ENCODE measurements at places on chromosomes 16 and 17.
A peak's percentile ranks its signal among the peaks of the same experiment; 100 is the strongest.

DNA sequence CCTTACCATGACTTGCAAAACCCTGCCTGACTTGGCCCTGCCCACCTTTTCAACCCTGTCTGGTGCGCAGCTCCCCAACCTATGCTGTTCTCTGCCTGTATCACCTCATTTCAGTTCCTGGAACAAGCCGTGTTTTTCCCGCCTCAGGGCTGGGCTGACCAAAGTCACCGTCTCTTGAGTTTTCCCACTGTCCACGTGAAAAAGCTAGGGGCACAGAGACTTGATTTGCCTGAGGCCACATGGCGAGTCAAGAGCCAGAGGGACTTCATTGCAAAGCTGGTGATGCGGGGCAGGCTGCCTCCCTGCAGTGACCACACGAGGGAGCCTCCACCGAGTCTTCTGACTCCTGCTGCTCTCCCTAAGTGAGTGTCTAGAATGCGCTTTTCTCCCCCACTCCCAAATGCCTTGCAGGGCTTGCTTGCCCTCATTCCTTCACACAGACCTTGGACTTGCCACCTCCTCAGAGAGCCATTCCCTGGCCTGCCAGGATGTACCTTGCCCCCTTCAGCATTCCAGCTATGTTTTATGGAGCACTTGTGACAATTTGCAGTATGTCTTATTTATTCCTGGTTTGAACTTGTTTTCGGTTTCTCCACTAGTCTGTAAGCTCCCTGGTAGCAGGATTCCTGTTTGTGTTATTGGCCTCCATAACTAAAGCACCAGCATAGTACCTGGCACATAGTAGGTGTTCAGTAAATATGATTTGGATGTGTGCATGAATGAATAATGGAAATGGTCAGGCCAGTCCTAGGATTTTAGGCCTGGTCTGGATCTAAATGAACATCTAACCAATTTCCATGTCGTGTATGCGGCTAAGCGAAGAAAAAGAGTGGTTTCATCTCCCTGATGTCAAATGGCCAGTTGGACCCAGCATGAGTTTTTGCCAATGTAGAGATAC, 252.3 kb downstream of the SNX29 start:
- H3K27me3 ChIP-seq = no peaks in the 10 kb centered on the region
- no peak overlapping the region for H3K4me3 ChIP-seq
- peaks cover 43% of the 10 kb centered on the region for H3K4me1 ChIP-seq
- no peak overlapping the region for H3K27ac ChIP-seq

GRCh38 chr16:10520869-10521578, 59.4 kb downstream of the EMP2 start:
- no peaks in the 10 kb centered on the region for H3K36me3 ChIP-seq
- no peaks in the 10 kb centered on the region for H3K4me1 ChIP-seq
- H3K4me3 ChIP-seq = no peak overlapping the region
- DNase-seq = no peak
- H3K27me3 ChIP-seq = no peaks in the 10 kb centered on the region
- H3K27ac ChIP-seq = no peak overlapping the region

DNA sequence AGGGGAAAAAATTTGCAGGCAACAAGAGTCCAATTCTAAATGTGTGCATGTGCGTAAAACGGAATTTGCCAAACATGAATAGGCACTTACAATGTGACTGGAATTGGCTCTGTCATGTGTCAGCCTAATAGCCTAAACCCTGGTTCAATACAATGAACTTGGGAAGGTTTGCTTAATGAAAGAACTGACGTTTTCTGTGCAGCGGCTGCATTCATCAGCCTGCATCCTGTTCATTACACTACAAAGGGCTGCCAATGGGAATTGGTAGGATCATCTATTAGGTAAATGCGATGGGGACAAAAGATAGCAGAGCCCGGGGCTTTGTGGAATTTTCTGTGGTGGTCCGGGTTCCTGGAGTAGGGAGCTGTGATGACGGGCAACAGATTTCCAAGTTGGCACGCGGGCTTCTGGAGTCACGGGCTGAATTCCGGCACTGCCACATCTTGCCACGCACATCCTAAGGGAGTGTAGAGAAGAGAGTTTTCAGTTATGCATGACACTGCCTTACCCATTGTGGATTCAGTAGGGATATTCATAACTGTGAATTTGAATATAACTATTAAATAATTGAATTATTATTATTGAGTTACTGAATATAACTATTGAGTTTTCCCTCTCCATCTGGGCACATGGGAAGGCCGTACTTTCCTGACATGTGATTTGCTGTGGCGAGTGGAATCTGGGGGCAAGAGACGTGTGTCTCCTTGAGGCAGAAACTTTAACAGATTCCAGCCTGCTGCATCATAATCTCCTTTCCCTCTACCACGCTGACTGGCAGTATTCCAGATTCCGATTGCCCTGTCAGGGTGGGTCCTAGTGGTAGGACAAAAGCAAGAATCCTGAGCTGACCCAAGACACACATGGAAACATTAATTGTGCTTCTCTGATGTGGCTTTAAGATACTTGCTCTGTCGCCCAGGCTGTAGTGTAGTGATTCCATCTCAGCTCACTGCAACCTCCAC, 565.6 kb downstream of the WWOX start:
- no peaks in the 10 kb centered on the region for H3K36me3 ChIP-seq
- peaks cover 20% of the 10 kb centered on the region for H3K4me1 ChIP-seq
- H3K27me3 ChIP-seq = peaks cover 4% of the 10 kb centered on the region
- H3K4me3 ChIP-seq = no peak overlapping the region

DNA sequence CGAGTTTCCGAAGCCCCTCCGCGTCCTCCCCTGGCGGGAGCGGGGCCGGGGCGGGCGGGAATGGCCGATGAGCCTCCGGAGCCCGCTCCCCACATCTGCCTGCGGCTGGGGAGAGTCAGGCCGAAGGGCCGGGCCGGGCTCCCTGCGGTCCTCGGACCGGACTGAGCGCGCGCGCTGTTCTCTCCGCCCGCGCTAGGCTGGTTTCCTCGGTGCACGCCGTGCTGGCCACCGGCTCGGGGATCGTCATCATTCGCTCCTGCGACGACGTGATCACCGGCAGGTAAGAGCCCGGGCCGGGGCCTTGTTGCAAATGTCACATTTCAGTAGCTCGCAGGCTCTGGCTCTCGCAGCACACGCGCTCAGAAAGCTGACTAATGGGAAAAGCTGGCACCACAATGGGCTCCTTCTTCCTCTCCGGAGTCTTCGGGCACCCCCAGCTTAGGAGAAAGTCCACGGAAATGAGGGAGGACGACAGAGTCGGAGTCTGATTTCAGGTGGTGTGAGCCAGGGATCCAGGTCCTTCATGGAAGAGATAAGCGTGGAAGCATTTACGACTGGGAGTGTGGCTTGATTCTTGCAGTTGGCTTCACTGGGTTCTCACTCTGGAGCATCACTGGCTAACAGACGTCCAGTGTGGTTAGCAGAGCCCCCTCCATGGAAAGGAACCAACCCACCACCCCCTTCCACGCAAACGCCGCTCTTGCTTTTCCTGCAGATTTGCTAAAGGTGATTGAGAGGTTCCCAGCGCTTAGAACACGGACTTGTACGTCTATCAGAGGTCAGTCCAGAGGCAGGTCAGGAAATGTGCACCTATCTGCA, 715 bp downstream of the TLCD3A start:
- H3K27ac ChIP-seq = peak overlapping the region; percentile 77
- DNase-seq = no peak
- H3K36me3 ChIP-seq = peaks cover 35% of the 10 kb centered on the region
- H3K4me3 ChIP-seq = peak overlapping the region; percentile 95
- H3K27me3 ChIP-seq = no peaks in the 10 kb centered on the region
- peaks cover 19% of the 10 kb centered on the region for H3K4me1 ChIP-seq

DNA sequence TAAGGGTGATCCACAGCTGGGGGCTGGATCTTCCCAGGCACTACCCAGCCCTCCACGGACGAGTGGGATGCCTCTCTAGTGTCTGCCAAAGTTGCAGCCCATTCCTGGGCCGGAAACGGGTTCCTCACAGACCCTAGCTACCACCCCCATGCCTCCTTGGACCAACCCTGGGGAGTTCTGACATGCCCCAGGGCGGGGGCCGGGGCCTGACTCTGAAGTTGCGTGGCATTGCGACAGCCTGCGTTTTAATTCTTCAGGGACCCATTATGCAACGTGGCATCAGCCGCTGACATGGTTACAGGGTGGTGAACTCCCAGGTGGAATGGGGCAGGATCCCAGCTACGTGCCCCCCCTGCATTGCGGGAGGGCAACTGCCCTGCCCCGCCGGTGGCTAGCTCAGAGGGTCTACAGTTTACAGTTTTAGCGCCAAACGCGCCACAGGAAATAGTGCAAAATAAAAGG, 2.7 kb downstream of the CBX4 start:
- H3K4me3 ChIP-seq = no peak overlapping the region
- H3K4me1 ChIP-seq = peaks cover 44% of the 10 kb centered on the region
- H3K36me3 ChIP-seq = peaks cover 58% of the 10 kb centered on the region
- no peak for DNase-seq
- H3K27ac ChIP-seq = no peak overlapping the region

GRCh38 chr16:70712942-70713341, 27.1 kb upstream of the MTSS2 start:
- no peaks in the 10 kb centered on the region for H3K36me3 ChIP-seq
- no peak for DNase-seq
- H3K4me3 ChIP-seq = no peak overlapping the region
- H3K27ac ChIP-seq = no peak overlapping the region

GRCh38 chr16:81634380-81635062, 144.6 kb upstream of the PLCG2 start:
- no peak overlapping the region for H3K27ac ChIP-seq
- DNase-seq = no peak
- no peaks in the 10 kb centered on the region for H3K36me3 ChIP-seq
- H3K27me3 ChIP-seq = no peaks in the 10 kb centered on the region
- H3K4me3 ChIP-seq = no peak overlapping the region

DNA sequence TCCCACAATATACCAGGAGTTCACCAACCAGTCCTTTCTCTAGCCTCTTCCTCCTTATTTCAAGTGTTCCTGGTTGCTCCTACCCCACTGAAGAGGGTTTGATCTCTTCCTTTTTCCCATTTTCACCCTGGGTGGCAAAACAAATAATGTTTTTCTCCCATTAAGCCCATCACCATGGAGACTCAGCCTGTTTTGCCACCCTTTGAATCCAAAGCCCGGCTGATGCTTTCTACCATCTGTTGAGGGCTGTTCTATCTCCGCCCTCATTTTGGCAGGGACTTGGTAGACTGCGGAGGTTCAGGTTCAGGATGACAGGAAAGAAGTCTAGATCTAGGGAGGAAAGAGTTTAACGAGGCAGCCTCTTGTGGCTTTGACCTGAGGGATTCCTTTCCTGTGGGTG, 2.6 kb downstream of the DNAH2 start:
- H3K27me3 ChIP-seq = peaks cover 34% of the 10 kb centered on the region
- no peak for DNase-seq
- peaks cover 11% of the 10 kb centered on the region for H3K4me1 ChIP-seq
- no peak overlapping the region for H3K4me3 ChIP-seq
- H3K36me3 ChIP-seq = no peaks in the 10 kb centered on the region

GRCh38 chr16:82895843-82896242, 269.1 kb downstream of the CDH13 start:
- no peak overlapping the region for H3K4me3 ChIP-seq
- H3K36me3 ChIP-seq = no peaks in the 10 kb centered on the region
- no peak for DNase-seq
- H3K4me1 ChIP-seq = peaks cover 4% of the 10 kb centered on the region
- H3K27ac ChIP-seq = no peak overlapping the region

- H3K4me1 ChIP-seq = peaks cover 13% of the 10 kb centered on the region
- no peak overlapping the region for H3K4me3 ChIP-seq
- no peak for DNase-seq
Measured at GRCh38 chr17:21218101-21218500, 4.1 kb upstream of the TMEM11 start.

GRCh38 chr16:81971853-81972252, 39.4 kb downstream of the SDR42E1 start:
- DNase-seq = no peak
- H3K36me3 ChIP-seq = no peaks in the 10 kb centered on the region
- no peaks in the 10 kb centered on the region for H3K4me1 ChIP-seq
- H3K27me3 ChIP-seq = no peaks in the 10 kb centered on the region
- no peak overlapping the region for H3K4me3 ChIP-seq

DNA sequence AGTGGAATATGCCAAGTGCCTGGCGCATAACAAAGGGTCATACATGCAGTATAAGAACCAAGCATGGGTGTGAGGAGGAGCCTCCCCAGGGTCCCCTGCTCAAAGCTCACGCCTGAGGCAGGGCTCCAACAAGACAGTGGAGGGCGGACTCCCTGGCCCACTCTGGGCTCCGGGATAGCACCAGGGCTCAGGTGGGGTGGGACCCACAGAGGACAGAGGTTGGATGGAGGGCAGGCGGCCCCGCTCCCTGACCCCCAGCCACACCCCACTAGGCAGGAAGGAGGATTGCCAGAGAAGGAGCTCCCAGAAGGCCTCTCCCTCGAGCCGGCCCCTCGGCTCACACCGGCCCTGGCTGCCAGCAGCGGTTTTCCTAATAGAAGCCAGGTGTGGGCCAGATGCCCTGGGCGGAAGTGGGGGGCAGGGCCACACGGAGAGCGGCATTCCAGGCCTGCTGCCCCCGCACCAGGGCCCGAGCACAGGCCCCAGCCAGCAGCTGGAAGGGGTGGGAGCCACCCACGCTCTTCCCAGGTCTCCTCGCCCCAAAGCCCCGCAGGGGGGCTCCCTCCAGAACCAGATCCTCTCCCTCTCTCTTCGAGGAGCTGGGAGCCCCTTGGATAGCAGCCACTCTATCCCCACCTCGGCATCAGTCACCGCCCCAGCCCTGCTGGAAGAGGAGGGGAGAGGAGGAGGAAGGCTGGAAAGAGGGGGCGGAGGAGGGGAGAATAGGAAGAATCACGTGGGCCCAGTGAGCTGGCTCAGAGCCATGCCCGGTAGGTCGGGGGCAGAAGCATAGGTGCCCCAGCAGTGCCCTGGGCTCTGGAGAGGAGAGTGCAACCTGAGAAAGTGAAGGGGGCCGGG, 21.0 kb downstream of the VASN start:
- H3K4me3 ChIP-seq = no peak overlapping the region
- peak overlapping the region; percentile 60 for H3K27ac ChIP-seq
- peaks cover 59% of the 10 kb centered on the region for H3K4me1 ChIP-seq
- peak; percentile 85 for DNase-seq
- H3K27me3 ChIP-seq = no peaks in the 10 kb centered on the region

- H3K4me1 ChIP-seq = no peaks in the 10 kb centered on the region
- no peaks in the 10 kb centered on the region for H3K27me3 ChIP-seq
- H3K36me3 ChIP-seq = no peaks in the 10 kb centered on the region
- DNase-seq = no peak
- H3K4me3 ChIP-seq = no peak overlapping the region
Measured at GRCh38 chr16:50520451-50521245, 27.5 kb upstream of the NKD1 start.

DNA sequence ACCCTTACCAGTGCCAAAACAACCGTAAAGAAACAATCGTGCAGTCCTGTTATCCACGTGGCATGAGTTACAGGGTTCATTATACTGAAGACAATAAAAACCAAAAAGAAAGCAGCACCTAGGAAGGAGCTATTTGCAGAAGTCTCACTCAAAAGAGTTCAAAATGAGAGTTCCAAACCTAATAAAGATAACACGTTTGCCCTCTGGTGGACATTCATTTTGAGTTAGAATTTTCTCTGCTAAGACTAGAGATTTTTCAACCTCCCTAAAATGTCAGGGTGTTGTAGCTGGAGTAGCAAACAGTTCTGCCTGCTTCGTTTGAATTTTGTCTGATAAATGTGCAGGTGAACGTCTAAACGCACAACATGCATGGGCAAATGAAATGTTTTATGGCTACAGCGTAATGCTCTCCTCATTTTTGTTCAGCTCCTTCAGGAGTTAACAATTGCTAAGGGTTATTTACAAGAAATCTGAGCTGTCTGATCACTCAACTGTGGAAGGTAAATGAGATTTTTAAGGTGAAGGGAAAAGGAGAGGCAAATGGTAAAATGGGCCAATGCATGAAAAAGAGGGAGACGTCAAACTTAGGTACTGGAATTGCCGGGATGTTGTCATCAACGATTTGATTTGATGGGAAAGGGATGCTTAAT, 1067.9 kb upstream of the EEF2KMT start:
- H3K36me3 ChIP-seq = no peaks in the 10 kb centered on the region
- H3K4me1 ChIP-seq = no peaks in the 10 kb centered on the region
- no peak overlapping the region for H3K27ac ChIP-seq
- no peak for DNase-seq

All from SJSA1 (cell line).